ENCODE measurements at places on chromosomes 4 and X. TPM values are rescaled to one million over a fixed set of nuclear protein-coding genes. Genes with fewer than 3 reads are reported as not detected.

The SH3D19 gene
- 30.1 TPM for polyA plus RNA-seq

The TKTL2 gene
- not detected for polyA plus RNA-seq

The ARHGAP6 gene
- polyA plus RNA-seq: 3.7 TPM

The GC gene
- not detected for polyA plus RNA-seq

Data from AG04450 (cell line).